ENCODE measurements at places on chromosomes 2 and 18.

DNA sequence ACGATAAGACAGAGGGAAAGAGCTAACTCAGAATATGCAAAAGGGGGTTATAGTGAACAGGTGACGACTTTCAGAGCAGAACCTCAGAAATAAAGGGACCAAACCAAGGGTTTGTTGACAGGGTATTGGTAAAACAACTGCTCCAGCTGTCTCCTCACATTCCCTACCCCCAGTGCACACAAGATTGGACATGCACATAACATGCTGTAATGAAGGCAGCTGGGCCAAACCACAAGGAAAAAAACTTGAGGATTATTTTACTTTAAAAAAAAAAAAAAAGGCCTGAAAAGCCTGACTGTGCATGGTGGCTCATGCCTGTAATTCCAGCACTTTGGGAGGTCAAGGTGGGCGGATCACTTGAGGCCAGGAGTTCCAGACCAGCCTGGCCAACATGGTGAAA, 3.5 kb downstream of the RBM43 start:
- DNase-seq = no peak

DNA sequence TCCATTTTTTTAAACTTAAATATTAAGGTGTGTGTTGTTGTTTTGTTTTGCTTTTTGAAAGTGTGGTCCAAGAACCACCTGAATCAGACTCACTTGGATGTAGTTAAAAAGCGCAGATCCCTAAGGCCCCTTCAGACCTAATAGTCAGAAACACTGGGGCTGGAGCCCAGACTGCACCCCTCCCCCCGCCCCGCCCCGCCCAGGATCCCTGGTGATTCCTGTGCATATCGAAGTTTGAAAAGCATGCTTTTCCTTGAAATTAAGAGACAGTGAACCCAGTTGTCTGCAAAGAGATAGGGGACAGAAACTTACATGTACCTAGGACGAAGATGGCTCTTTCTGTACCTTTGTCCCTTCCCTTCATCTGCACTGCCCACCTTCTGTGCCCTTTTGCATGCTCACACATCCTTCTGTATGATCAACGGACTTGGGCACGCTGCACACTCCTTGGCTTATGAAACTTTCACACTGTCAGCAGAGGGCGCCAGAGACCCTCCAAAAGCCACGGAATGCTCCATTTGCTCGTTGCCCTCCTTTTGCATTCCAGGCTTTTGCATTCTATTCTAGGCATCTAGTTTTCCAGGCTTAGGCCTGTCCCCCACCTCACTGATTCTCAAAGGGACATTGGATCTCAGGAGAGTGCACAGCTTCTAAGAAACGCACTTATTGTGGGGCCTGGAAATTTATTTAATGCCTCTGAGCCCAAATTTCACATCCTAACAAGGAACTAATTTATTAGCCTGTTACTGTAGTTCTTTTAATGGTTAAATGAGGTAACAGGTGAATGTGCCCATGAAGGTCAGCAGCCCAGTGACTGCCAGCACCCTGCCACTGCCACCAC, 32.8 kb upstream of the SLC14A1 start:
- DNase-seq = peak; percentile 67

GRCh38 chr2:25304826-25305596, 36.7 kb downstream of the DNMT3A start:
- DNase-seq = no peak

DNA sequence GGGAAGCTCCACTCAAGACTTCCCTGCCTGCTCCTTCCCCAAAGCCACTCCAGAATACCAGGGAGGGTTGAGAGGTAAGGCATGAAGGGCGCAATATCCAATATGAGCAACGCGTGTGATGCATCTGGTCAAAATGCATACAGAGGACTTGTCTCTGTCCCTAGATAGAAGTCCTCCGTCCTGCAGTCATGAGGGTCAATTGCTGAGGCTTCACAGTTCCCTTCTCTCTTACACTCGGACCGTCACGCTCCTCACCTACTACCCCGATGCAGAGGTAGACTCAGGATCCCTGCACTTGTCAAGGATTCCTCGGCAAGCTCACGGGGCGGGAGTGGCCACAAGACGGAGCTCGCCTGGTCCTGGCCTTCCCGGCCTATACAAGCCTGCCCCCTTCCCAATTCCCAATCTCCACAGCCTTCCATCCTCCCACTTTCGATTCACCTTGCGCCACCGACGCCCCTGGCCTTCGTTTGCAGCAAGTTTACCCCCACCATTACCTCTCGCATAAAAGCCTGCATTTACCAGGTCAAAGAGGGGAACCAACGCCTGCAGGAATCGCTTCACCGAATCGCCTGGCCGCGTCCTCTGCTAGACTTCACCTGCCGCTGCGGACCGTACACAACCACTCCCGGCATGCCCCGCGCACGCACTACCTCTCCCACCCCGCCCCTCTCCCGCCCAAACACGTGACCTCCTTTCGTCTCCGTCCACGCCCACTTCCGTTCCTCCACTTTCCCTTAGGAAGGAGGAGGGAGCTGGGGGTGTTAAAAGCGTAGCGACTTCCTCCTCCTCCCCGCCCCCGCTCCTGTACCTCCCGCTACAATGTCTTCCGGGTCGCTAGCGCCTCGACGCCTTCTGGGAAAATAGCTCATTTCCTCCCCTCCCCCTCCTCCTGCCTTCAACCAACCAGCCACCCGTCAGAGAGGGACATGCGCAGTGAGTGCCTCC, at the start of gene ORC4:
Gene ORC4, minus strand, starts transcription at position 627 of the 948 bp plus-strand sequence. CDS start 44,779 bp downstream, outside the sequence.
- DNase-seq = peak; percentile 99

GRCh38 chr2:157441072-157441454, 2.8 kb downstream of the CYTIP start:
- peak; percentile 73 for DNase-seq
